ENCODE measurements at places on chromosomes 5 and 9.
A peak's percentile ranks its signal among the peaks of the same experiment; 100 is the strongest.

DNA sequence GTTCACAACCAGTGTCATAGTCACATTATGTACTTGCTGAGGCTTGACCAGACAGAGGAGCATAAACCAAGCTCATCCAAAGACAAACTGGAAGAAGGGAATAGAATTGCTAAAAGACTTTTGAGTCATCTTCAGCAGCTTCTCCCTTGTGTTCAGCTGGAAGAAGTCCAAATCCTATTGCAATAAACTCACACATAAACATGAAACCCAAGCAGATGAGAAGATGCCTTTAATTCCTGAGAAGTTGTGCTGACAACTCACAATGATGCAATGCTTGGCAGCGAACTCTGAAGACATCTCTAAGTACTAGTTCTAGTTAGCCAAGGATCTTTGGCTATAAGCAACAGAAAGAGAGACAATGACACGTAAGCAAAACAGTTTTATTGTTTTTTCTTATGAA lies 642.1 kb downstream of the KCTD16 start:
- DNase-seq = peak; percentile 97

GRCh38 chr5:29263915-29264351 lies 1929.6 kb upstream of the CDH6 start:
- DNase-seq = no peak

DNA sequence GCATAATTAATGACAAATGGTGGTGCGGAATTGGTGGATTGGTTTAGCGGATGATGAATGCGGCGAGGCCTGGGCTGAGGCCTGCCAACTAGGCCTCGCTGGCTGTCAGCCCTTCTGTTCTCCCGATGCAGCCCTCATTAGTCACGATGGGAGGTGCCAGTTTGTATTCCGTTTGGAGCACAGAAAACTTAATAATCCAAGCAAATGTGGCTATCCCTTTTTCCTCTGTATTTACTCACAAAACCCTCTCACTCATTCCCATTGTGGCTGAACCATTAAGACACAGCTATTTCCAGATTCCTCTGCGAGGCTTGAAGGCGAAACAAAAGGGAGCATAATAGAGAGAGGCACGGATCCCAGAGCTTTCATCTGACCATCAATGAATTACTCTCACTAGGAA lies 114.3 kb downstream of the MVB12B start:
- DNase-seq = peak; percentile 25

GRCh38 chr9:34907044-34907443 lies 51.0 kb upstream of the PHF24 start:
- DNase-seq = no peak

DNA sequence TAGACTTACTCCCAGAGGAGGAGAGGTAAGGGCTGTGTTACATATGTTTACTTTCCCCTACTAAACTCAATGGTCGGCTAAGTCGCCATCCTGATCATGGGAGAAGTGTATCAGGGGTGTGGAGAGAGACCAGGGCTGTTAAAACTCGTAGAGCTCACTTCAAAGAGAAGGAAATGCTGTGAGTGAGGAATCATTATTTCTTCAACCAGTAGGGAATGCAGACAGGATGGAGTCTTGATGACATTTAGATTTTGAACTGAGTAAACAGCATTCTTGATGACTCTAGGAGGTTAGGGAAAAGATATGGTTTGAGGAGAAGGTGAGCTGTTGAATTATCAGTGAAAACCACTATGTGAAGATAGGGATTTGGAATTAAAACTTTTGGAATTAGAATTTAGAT lies 17.3 kb downstream of the RECK start:
- no peak for DNase-seq

GRCh38 chr9:134641173-134641989 lies at the start of gene COL5A1:
COL5A1 (plus strand) TSS chr9:134641803; CDS start chr9:134642188, 385 bp downstream.
- DNase-seq = peak; percentile 96

DNA sequence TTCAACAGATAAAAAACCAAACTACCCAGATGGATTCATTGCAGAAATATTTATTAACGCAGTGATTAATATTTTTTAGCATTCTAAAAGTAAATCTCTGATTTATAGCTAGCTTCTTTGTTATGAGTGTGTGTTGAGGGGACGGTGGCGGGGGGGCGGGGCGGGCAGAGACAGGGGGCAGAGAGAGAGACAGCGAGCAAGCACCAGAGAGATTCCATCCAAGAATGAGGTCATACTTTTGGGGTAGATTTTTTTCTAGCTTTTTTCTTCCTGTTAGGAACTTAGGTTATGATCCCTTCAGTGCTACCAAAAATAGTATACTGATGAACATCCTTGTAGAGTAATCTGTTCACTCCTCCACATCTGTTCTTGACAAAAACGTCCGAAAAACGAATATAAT lies 500 bp upstream of the ZNF883 start:
- DNase-seq = no peak

GRCh38 chr9:6147846-6148245 lies 67.8 kb upstream of the IL33 start:
- no peak for DNase-seq

- DNase-seq = peak; percentile 51
Observed at GRCh38 chr5:62306896-62307689, 1.1 kb downstream of the KIF2A start.

DNA sequence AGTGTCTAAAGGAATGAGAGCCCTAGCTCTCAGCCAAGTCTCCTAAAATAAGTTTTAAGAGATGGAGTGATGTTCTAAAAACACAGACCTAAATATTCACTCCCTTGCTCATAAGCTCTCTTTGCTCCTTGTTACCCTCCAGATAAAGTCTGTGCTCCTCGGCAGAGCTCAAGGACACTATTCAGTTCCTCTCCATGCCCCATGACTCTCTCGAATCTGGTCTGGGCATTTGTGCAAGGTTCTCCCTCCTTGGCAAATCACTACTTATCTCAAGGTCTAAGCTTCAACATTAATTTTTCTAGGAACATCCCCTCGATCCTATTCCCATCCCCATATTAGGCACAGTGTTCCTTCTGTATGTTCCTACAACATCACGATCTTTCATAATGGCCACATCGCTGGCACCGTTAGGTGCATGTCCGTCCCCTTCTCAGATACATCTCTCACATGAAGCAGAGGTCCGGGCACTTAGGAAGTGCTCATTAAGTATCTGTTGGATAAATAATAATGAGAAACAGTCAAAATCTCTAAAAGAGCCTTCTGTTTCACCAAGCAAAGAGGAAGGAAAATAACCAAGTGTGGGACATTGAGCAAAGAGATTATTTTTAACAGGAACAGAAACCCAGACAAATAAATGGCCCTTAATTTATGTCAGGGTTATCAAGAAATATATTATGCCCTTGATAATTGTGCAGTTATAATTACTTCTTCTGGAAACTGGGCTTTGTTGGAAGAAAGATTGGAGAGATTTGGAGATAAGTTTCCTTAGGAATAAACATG lies 85.9 kb upstream of the HTR4 start:
- no peak for DNase-seq

DNA sequence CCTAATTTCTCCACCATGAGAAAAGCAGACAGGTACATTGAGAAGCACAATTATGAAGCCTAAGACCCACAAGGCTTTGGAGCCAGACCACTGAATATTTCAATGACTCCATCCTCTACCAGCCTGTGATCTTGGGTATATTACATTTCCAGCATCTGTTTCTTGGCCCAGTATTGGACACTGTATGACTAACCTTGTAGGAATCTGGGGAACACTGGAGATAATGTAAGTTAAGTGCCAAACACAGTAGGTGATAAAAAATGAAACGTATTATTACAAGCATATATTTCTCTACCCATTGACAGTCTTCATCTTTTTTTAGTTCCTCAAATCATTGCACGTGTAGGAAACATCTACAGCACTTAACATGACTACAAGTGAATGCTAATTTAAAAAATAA lies 28.6 kb upstream of the FEM1C start:
- DNase-seq = peak; percentile 88

DNA sequence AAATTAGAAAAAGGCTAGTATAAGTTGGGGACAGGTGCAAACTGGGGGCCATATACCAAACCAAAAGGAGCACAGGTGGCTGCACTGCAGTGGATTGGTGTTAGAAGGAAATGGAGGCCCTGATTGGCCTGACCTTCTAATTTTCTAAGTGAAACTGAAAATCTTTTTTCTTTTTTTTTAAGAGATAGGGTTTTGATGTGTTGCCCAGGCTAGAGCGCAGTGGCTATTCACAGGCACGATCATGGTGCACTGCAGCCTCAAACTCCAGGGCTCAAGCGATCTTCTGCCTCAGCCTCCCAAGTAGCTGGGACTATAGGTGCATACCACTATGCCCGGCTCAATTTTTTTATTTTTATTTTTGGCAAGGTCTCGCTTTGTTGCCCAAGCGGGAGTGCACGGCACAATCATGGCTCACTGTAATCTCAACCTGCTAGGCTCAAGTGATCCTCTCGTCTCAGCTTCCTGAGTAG lies 9.8 kb upstream of the CCDC69 start:
- no peak for DNase-seq

GRCh38 chr5:14202462-14202861 lies 59.3 kb downstream of the TRIO start:
- DNase-seq = peak; percentile 66

GRCh38 chr5:95715799-95716461 lies 15.2 kb upstream of the RHOBTB3 start:
- peak; percentile 80 for DNase-seq

GRCh38 chr9:92807757-92808725 lies 43.4 kb upstream of the BICD2 start:
- no peak for DNase-seq

DNA sequence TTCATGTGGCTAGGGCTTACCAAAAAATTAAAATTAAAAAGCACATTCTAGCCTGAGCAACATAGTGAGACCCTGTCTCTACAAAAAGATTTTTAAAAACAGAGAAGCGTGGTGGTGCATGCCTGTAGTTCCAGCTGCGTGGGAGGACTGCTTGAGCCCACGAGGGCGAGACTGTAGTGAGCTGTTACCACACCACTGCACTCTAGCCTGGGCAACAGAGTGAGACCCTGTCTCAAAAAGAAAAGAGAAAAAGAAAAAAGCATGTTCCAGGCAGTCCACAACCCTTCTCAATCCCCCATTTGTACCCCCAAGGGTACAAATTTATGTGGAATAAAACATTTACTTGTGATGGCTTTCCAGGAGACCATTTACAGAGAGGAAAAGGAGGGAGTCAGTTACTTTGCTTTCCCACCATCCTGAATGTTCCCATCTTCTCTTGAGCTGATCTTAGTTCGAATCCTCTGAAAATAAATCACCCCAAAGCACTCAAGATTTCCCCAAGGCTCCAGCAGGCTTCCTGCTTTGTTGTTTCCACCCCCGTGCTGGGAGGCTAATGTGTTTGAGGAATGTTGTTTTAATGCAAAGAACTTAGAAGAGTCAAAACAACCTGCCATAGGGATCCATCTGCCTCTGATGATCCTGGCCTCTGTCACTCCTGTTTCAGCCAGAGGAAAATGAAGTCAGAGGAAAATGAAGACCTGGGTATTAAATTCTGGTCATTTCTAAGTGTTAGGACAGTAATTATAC lies 384.7 kb downstream of the BNC2 start:
- no peak for DNase-seq

Measured in EL (cell line).